SHP77 (cell line): ENCODE measurements at places on chromosomes 2 and 18.
A peak's percentile ranks its signal among the peaks of the same experiment; 100 is the strongest.

GRCh38 chr18:10015941-10016819 is 102.4 kb downstream of the VAPA start:
- no peak for DNase-seq

DNA sequence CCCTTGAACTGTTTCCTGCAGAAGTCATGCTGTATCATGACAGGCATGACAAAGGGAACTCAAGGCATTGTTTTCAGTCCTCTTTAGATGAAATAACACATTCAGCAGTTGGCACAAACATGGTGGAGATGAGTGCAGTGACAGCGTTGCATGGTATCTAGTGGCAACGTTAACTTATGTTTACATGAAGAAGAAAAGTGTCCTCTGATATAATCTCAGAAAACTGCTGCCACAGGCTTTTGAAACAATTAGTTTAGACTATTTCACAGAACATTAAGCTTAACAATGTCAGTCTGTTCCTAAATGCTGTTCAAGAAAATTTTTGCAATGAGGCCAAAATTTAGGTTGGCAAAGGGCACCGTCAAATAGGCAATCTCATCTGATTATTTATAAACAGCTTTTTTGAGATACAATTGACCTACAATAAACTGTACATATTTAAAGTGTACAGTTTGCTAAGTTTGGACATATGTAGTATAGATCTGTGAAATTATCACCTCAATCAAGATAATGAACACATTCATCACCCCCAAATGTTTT is 64.7 kb downstream of the LYPD6B start:
- no peak for DNase-seq

- no peak for DNase-seq
Observed at GRCh38 chr2:236944561-236944960, 141.1 kb upstream of the COPS8 start.

DNA sequence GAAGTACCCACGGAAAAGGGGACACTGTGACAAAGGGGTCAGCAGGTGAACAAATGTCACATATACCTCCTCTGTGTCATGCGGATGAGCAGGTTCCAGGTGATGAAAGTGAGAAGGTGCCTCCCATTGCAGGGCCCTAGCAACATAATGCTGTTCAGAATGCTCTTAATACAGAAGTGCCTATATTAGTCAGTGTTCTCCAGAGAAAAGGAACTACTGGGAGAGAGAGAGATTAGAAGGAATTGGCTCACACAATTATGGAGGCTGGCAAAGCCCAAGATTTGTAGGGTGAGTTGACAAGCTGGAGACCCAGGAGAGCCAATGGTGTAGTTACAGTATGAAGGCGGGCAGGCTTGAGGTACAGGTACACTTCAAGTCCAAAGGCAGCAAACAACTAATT is 98.1 kb upstream of the CDC42EP3 start:
- DNase-seq, result peak; percentile 27

GRCh38 chr2:37698931-37699481 is 27.6 kb upstream of the CDC42EP3 start:
- no peak for DNase-seq

DNA sequence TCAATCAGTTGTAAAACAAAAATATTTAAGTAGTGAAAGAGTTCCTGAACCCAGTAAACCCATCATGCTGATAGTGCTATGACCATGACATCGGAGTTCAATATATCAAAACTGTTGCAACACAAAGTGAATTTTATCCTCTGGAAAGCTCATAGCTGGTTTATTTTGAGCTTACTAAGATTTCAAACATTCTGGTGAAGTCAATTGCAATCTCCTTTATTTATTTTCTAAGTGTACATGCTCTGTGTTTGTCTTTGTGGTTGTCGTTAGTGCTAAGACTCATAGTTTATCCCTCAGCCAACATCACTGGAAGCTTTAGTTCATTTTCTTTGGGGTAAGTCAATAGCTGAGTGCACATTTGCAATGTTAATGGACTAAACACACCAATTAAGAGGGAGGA is 91.9 kb downstream of the QPCT start:
- no peak for DNase-seq

DNA sequence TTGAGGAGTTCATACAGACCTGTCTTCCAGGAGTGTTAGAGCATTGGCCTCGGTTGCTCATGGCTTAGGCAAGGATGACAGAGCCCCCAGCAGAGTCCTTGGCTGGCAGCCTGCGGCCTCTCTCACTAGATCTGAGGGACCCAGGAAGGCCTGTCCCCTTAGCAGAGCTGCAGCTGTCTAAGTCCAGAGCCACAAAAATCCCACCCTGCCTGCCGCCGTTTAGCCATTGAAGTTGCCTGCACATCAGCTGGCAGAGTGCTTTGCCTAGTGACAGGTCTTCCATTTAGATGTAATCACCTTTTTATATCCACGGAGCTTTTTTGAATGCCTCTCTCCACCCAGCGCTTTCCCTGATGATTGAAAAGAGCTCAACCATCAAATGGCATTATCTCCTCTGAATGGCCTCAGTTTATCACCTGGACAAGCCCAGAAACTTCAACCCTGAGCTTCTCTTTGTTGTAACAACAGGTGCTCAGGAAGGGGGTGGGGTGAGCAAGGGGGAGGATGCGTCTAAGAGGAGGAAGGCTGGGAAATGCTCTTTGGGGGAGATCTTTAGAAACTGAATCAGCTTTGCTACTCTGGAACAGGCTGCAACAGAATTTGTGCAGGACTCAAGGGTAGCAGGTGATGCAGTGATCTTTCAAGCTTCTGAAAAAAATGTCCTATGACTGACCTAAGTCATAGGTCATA is 71.9 kb downstream of the TNP1 start:
- DNase-seq, result no peak

DNA sequence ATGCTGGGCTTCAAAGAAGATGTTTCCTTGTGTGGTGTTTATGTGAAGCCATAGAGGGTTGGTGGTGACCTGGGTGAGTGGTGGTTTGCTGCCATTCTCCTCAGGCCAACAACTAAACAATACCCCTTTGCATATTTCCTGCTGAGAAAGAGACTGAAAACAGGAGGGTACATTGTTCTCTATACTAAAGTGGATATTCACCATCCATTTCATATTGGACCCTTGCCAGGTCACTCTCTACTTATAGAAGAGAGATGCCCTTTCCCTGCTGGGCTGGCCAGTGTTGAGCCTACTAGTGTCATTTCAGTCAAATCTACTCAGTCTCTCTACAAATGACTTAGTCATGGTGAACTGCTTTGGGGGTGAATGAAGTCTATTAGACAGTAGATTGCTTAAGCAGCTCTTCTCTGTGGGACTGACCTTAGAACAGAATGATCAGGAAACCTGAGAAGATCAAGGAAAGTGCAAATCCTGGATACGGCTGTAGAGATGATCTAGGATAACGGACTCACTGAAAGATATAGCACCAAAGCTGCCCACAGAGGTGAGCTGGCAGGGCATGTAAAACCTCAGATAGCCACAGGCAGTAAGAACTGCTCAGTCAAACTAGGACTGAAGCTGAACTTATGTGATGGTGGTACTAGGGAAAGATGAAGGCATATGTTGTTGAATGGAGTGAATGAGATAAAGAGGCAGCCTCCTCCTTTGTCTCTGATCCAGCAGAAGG is 154.9 kb downstream of the MYO3B start:
- no peak for DNase-seq

DNA sequence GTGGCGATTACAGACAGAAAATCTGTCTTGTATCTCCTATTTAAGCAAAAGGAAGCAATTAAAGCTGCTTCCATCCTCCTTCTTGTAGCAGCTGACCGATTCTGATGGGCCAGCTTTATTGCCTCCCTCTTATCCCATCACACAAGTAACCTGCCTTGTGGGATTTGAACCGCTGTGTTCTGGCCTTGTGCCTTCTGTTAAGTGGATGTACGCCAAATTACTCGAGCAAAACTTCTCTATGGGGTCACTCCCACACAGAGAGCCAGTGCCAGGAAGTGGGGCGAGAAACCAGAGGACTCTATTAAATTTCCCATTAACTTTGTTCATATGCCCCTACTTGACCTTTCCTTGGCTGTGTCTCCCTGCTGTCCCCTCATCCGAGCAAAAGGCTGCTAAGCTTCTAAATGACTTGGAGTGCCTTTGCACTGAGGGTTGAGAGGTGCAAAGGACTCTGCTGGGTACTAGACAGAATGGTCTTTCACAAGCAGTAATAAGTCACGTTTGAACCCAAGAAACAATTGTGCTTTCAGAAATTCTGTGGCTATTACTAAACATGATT is 672.5 kb downstream of the MBD2 start:
- DNase-seq, result no peak

DNA sequence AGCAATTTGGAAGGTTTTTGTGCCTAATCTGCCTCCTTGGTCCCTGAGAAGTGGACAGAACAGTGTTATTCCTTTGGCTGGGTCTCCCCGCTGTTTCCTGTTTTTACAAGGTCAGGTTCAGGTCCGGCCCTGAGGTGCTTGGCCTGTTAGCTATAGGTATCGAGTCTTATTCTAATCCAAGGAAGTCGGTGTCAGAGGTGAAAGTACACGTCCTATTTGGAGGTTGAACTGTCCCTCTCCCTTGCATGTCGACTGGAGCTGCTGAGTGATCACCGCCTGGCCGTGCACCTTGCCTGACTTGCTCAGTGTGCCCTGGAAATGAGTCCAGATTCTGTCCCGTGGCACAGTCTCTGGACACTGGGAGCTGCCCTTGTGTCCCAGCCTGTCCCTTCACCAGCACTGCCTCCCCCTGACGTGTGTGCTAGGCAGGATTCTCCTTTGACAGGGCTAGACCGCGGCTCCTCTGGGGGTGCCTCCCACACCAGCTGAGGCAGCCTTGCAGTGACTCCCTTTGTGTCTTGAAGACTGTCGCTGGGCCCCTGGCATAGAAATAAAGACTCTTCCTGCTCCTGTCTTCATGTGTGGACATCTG is 65.7 kb upstream of the RBM44 start:
- no peak for DNase-seq

DNA sequence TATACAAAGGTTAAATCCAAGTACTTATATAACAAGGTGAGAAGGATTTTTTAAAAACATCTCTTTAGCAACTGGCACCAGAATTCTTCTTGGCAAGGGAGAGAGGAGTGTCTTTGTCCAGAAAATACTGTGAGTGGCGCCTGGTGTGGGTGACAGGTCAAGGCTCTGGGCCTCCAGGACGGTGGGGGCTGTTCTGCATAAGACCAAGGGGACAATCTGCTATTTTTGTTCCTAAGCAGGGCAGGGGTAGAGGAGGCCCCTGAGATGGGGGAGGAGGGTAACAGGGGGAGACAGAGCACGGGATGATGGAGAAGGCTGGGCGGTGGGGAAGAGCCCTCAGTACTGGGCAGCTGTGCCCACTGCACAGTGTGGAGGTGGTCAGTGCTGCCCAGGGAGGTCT is 51.6 kb upstream of the TAF1B start:
- no peak for DNase-seq

DNA sequence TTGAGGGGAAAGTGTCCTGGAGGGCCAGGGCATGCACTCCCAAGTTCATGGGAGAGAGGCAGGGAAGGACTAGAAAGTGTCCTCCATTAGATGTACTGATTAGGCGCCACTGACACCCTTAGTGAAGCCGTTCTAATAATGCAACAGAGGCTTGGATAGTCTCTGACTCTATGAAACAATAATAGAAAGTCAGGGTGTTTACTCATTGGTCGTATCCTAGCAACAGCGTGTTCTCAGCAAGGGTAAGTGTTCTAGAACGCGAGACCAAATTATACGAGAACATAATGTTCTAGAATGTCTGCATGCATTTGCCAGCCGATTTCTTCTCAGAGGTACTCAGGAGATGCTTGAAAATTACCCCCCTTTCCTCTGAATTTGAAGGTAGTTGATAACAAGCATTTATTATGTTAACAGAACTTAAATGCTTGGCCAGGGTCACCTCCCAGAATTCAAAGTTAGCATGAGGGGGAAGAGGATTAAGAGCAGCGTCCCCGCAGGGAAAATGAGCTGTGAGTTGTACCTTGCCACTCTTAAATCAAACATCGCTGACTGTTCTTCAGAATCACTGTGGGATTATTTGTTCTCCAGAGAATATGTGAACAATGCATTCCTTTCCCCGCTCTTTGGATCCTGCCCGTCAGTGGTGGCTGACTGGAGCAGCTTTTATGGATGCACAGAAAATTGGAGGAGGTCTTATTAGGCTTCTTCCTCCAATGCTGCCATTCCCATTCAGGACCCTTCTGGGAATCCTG is 33.7 kb upstream of the PDIA6 start:
- no peak for DNase-seq

- DNase-seq, result no peak
Observed at GRCh38 chr18:69817335-69817940, 130.2 kb downstream of the CD226 start.

GRCh38 chr2:164879901-164880535 is 38.4 kb upstream of the COBLL1 start:
- no peak for DNase-seq

DNA sequence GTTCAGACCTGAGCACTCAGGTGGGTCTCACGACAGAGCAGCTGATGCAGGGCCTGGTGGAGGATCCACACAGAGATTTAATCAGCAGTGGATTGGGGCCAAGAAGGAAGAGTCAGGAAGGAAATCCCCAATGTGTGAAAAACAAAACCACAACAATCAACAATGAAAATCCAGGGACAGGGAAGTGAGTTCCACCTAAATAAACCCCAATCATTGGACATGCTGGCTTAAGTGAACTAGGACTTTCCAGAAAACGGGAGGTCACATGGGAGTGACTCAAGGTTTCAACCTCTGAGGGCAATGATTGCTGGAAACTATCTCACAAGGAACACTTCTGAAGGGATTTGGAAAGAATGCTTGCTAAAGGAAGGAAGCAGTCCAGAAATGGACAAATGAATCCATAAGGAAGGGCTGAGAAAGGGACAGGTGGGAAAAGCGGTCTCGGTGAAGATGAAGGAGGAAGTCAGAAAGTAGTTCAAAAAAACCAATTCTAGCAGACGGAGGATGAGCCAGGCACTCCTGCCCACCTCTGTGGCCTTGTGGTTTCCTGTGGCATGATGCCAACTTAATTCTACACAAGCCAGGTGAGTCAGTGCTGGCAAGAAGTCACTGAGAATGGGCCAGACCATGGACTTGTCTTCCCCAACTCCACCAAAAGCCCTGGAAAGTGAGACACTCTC is 15.4 kb upstream of the XDH start:
- DNase-seq, result no peak

GRCh38 chr18:32139835-32140283 is 48.2 kb downstream of the RNF138 start:
- peak; percentile 51 for DNase-seq

DNA sequence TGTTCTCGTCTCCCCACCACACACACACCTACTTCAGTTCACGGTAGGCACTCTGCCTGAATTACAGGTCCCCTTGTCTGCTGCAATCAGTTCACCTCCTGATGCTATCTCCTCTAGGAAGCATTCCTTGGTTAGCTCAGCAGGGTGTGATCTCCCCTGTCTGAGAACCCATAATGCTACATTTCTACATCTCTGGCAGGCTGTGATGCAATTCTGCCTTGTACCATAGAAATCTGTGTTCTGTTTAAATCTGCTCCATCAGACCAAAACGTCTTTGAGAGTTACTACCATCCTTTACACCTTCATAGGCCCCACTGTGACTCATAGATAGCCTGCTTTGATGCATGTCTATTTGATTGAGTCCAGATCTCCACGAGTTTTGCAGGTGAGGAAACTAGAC is 103.9 kb downstream of the TTC32 start:
- DNase-seq, result no peak
